NCI-H69 (cell line): ENCODE measurements at places on chromosomes 6 and 20.

DNA sequence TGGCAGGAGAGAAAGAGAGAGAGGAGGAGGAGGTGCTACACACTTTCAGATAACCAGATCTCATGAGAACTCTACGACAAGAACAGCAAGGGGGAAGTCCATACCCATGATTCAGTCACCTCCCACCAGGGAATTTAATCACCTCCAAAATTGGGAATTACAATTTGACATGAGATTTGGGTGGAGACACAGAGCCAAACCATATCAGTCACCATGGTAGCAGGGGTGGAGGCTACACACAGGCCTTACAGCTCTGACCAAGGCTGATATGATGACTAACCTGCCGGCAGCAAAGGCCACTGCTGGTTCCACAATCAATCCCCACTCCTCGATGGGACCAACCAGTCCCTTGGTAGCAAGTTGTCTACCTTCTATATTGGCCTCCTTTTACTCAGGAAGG is 13.6 kb upstream of the RBM24 start:
- DNase-seq, result no peak

DNA sequence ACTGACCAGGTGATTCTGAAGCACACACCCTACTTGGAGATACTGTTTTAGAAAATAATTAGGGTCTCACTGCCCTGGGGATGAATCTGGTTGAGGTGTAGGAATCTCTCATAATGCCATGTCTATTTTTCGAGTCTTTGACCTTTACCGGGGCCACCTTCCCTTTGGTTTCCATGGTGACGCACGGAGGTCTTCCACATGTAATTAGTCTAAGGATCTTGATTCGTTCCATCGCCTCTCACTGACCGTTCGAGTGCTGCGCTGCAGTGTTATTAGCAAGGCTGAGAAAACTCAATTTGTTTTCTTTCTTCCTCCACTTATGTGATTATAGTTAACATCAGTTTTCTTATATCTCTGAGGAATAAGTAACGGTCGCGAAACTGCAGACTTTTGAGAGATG is 144.3 kb upstream of the SPACA1 start:
- no peak for DNase-seq

DNA sequence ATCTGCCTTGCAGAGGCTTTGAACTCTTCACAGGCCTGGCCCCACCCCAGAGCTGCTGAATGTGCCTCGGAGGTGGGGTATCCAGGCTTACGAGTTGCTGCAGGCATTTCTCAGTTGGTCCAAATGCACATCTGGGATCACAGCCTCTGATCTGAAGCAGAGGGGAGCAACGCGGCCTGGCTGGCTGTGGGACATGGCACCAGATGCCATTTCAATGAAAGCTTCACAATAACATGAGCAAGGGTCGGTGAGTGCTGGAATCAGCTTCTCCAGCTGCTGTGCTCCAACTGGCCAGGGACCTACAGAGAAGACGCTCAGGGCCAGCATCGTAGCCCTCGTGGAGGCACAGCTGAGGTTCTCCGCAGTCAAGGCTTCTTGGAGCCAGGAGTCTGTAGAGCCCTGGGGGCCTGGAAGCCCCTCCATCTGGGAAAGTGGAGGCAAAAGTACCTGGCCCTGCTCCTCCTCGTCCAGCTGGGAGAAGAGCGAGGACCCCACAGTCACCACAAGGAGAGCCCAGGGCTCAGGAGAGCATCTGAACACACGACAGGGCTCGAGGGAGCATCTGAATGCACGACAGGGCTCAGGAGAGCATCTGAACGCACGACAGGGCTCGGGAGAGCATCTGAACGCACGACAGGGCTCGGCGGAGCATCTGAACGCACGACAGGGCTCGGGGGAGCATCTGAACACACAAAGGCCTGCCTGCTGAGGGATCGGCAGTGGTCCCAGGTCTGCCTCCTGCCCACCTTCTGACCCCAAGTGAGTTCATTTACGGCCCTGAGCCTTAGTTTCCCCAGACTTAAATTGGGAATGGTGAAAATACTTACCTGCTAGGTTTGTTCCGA is 165.2 kb downstream of the DLL1 start:
- DNase-seq, result no peak

GRCh38 chr20:9093218-9093957 is 24.5 kb downstream of the PLCB4 start:
- DNase-seq, result peak; percentile 74

- peak; percentile 15 for DNase-seq
Measured at GRCh38 chr6:16503970-16504415, 257.3 kb downstream of the ATXN1 start.

GRCh38 chr6:31473780-31474761 is 23.9 kb upstream of the MICB start:
- DNase-seq, result no peak

GRCh38 chr6:143236151-143236798 is 175.6 kb downstream of the AIG1 start:
- peak; percentile 89 for DNase-seq

DNA sequence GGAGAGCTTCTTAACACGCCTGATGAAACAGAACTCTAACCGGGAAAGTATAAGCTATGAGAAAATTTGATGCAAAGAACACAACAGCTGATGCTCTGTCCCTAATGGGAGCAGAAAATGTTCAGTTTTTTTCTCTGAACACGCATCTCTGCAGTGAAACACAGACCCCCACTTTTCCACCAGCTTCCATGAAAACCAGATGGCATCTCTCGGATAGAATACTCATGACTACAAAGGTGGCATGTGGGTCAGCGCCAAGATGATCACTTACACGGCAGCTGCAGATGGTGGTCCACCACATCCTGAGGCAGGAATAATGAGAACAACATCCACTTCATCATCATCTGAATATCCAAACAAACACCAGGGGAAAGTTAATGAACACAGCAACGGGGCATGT is 85.2 kb upstream of the CNR1 start:
- DNase-seq, result peak; percentile 92

- peak; percentile 94 for DNase-seq
Measured at GRCh38 chr6:138107078-138107751, at the start of gene PERP. PERP (minus strand) TSS chr6:138107419; CDS start chr6:138107340, 79 bp downstream.

- DNase-seq, result peak; percentile 72
Measured at GRCh38 chr20:31595654-31596411, 9.3 kb upstream of the ID1 start.

- no peak for DNase-seq
Measured at GRCh38 chr20:49594143-49594930, 26.4 kb upstream of the PTGIS start.

- DNase-seq, result no peak
Measured at GRCh38 chr6:33390767-33391277, 801 bp upstream of the KIFC1 start.

- no peak for DNase-seq
Measured at GRCh38 chr20:9348316-9348715, 166.1 kb upstream of the LAMP5 start.

- DNase-seq, result no peak
Measured at GRCh38 chr20:61662968-61663331, 402.7 kb downstream of the TAF4 start.

GRCh38 chr6:37860226-37860839 is 40.8 kb downstream of the ZFAND3 start:
- DNase-seq, result peak; percentile 67
